ENCODE measurements at places on chromosomes 5 and 9.

DNA sequence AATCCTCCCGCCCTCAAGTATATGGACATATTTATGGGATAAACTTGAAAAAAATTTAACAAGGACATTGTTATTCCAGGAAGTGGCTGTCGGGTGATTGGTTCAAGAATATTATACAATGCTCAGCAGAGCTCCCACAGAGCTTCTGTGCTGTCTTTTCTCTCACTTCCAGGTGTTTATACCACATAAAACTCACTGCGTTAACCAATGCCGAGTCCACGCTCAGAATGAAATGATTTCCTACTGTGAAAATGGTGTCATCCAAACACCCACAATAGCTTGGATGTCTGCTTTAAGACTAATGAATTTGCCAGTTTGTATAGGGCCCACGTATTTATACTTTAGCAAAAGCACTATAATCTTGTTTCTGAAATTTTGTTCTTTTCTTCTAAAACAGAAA lies 368.2 kb downstream of the NDUFS4 start:
- no peak for DNase-seq

DNA sequence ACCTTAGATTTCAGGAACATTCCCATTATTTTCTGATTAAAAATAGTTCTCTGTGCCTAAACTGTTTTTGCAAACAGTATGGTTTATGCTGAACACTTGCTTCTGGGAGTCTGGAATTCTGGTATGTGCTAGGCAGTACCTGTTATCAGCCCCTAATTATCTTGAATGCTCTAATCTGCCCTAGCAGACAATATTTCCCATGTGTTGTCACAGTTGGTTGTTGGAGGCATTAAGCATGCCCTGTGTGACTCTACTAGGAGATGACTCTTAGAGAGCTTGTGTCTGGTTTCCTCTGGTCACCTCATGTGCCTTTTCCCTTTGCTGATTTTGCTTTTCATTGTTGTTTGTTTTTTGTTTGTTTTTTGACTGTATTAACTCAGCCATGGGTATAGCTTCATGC lies 36.6 kb downstream of the UHRF2 start:
- DNase-seq, result no peak

- DNase-seq, result no peak
Observed at GRCh38 chr5:119651486-119651885, 22.1 kb downstream of the FAM170A start.

DNA sequence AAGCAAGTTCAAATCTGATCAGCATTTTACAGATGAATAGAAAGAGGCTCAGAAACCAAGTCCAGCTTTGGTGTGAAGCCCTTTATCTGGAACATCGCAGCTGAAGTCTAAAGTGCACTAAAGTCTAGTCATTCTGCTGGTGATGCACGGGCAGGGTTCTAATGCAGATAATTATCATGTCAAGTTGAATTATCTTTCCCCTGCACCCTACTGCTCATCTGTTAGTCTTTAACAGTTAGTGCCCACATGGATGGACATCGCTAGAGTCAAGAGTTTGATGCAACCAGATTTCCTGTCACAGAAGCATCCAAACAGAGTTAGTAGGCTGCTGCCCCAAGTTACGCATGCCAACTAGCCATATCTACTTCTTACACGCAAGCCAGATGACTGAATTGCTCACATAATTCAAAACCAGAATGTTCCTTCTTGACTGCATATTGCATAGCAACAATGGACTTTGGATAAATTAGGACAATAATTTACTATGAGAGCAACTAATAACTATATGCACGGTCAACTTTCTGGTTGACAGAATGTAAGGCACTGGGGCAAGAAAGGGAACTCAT lies 1.6 kb upstream of the TOMM5 start:
- DNase-seq, result no peak

GRCh38 chr5:158116965-158117364 lies 258.0 kb upstream of the CLINT1 start:
- DNase-seq, result no peak

DNA sequence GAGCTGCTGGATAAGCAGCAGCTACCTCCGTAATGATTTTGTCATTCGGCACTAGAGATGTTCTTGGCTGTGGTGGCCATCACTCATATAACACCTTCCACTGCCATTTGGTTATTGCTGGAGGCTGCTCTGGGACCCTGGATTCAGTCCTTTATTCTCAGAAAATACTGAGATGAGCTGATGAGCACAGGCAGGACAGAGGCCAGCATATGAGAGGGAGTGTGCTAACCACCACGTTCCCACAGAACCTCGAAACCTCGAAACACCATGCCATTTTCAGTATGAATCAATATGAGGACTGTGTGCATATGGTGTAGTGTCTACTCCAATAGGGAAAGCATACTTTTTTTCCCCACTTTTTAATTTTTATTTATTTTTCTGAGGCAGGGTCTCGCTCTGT lies 56.6 kb downstream of the ADAM19 start:
- no peak for DNase-seq

DNA sequence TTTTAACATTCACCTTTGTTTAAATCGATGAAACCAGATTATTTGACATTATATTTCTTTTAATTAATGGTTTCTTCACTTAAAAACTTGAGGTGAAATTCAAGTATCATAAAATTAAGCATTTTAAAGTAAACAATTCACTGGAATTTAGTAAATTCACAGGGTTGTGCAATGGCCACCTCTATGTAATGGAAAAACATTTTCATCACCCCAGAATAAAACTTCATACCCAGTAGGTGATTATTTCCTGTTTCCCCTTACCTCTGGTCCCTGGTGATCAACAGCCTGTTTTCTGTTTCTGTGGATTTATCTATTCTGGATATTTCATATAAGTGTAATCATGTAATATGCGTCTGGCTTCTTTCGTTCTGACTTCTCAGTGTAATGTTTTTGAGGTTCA lies 27.2 kb downstream of the HSPA4 start:
- no peak for DNase-seq

DNA sequence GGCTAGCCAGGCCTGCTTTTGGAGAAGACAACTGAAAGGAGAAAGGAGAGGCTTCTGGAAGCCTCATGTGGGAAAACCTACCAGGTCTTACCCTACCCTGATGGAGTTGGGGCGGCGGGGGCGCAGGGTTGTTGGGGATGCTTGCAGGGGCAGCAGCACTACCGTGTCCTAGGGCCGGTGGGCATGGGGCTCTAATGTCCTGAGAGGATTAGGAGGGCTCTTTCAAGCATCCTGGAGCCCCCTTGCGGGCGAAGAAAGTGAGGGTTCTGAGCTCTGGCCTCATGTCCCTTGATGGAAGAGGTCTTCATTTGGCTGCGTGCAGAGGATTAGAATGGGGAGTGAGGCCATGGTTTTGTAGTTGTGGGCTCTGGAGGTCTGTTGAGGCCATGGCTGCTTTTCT lies 86.9 kb upstream of the PITX1 start:
- DNase-seq, result no peak

DNA sequence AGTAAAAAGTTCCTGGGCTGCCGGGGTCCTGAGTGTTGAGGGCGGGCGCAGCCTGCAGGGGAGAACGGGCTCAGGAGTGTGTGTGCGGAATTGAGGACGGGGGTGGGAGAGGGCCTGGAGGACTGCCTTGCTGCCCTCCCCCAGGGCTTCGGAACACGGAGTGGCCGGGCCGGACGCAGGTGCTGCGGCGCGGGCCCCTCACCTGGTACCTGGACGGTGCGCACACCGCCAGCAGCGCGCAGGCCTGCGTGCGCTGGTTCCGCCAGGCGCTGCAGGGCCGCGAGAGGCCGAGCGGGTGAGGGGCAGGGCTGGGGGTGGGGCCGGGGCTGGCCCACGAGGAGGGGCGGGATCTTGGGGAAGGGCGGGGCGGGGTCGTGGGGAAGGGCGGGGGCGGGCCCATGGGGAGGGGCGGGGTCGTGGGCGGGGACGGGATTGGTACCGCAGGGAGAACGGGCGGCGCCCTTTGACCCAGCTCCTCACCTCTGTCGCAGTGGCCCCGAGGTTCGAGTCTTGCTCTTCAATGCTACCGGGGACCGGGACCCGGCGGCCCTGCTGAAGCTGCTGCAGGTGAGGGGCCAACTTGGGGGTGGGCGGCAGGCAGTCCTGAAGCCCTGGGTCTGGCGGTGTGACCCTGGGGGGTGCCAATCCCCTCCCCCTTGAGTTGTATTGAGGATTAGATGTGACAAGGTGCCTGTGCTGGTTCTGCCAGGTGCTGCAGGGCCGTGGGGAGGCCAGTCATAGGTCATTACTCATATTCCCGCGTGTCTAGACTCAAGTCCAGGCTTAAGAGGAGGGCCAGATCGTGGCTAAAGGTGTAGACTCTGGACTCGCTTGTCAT lies 7.1 kb downstream of the FPGS start:
- no peak for DNase-seq

DNA sequence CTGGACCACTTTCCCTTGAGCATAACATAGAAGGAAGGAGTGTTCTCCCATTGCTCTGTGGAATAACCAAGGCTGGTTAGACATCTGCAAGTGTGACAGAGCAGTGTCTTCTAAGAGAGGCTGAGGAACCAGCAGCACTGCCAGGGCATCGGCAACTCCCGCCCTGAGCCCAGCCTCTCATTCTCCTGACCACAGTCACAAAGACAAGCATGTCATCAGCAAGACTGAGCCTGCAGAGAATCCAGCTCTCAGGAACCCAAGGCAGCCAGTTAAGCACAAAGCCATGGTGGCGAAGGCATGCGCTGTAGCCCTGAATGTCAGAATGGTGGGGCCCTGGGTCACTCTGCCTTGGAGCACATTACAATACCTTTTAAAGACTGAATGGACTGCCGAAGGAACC lies 253.9 kb downstream of the AGTPBP1 start:
- DNase-seq, result no peak

GRCh38 chr9:119781886-119782285 lies 412.7 kb upstream of the BRINP1 start:
- DNase-seq, result no peak

- no peak for DNase-seq
Observed at GRCh38 chr5:41856644-41857491, 13.4 kb downstream of the OXCT1 start.

DNA sequence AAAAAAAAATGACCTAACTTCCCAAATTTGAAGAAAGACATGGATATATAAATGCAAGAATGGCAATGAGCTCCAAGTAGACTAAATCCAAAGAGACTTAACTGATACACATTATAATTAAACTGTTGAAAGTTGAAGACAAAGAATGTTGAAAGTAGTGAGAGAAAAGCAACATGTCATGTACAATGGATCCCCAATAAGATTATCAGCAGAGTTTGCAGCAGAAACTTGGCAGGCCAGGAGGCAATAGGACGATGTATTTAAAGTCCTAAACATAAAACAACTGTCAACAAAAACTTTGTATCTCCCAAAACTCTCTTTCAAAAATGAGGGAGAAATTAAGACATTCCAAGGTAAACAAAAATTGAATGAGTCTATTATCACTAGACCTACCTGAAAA lies 8.6 kb upstream of the DIRAS2 start:
- DNase-seq, result no peak

DNA sequence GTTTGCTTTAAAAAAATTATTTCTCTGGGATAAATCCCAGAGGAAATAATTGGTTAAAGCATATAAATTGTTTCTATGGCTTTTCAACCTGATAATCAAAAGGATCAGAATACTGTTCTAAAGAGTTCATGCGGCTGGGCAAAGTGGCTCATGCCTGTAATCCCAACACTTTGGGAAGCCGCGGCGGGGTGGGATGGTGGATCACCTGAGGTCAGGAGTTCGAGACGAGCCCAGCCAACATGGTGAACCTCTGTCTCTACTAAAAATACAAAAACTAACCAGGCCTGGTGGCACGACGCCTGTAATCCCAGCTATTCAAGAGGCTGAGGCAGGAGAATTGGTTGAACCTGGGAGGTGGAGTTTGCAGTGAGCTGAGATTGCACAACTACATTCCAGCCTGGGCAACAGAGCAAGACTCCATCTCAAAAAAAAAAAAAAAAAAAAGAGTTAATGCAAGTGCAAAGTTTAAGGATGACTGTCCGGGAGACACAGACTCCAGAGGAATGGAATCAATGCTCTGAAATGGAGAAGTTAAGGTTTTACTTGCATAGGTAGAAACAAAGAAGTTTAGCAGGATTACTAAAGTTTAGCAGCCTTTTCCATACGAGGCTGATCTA lies 16.6 kb upstream of the GRHPR start:
- no peak for DNase-seq

DNA sequence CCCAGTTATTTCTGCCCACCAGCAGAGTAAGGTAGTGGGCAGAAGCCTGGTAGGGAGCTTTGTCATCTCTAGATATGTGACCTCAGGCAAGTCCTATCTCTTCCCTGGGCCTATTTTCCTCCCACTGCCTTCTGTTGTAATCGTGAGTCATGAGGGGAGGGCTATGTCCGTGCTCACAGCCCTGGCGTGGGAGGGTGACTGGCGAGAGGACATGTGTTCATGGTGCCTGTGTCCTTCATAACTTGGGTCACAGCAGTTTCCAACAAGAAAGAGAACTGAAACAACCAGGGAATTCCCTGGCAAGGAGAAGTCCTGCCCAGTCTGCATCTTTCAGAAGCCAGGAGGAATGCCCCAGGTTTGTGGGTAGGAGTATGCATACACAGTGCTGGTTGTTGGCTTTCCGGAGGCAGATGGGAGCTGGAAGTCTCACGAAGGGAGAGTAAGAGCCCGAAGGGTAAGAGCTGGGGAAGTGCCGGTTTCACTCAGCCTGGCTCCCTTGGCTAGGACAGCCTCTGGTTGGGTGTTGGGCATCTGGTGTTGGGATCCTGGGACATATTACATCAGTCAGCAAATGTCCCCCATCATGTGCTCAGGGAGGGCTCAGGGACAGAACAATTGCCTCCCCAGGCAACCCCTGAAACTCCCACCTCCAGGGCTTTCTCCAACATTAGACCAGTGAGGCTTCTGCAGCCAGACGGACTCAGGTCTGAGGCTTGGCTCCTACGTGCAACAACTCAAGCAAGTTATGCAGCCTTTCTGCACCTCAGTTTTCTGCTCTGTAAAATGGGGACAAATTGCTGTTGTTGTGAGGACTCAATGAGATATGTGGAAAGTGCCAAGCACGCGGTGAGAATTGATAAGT lies 4.3 kb upstream of the TIFAB start:
- DNase-seq, result no peak

GRCh38 chr5:176723440-176723839 lies 76.2 kb downstream of the TSPAN17 start:
- DNase-seq, result no peak

- DNase-seq, result no peak
Observed at GRCh38 chr5:67355120-67355713, 158.6 kb upstream of the CD180 start.

- DNase-seq, result no peak
Observed at GRCh38 chr5:91378752-91379211, 4.3 kb downstream of the ARRDC3 start.

GRCh38 chr9:9499546-9499945 lies 1113.3 kb downstream of the PTPRD start:
- no peak for DNase-seq

- no peak for DNase-seq
Observed at GRCh38 chr5:160833806-160834205, 18.2 kb downstream of the ATP10B start.

GRCh38 chr5:107607671-107608345 lies 62.9 kb downstream of the EFNA5 start:
- DNase-seq, result no peak
